DMS53 (cell line): ENCODE measurements at places on chromosomes 2 and 18.

DNA sequence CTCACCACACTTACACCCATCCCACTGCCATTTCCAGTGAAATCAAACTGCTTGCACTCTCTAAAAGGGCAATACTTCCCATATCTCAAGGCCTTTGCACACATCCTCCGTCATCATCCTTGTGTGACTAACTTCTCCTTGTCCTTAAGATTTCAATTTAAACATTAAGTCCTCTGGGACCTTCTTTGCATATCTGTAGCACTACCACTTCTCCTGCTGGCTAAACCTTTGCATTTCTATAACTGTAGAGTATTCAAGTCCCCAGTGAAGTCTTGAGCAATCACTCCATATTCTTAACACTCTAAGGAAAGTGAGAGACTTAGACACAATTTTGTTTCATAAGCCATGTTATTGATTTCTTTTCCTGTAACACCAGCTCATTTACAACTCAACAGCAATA lies 136.8 kb upstream of the EPHA4 start:
- DNase-seq, result no peak

DNA sequence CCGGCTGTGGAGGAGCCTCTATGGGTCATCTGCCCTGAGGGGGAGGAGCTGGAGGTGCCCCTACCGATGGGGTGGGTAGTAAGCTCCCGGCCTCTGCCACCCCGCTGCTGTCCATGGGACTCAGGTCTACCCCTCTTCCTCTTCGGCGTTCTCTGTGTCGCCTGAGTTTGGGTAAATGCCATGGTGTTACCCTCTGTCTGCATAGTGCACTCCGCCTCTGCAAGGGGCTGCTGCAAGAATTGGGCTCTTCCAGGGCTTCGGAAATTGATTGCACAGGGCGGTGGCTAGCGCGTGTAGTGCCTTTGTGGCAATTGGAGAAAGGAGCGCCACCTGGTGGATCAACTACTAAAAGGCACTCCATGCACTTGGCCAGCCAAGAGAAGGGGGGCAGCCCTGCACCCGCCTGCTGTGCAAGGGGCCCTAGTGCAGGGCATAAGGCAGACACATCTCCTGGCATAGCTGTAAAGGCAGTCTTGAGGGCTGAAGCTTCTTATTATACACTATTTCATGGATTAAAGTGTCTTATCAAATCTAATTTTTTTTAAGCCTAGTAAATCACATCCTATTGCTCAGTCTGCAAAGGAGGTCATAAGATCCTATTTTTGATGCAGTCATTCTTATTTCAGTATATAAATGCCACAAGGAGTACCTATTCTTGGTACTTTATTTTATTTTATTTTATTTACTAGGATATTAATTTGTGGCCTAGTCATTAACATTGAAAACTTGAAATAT lies 308.9 kb downstream of the PDE11A start:
- DNase-seq, result peak; percentile 93

DNA sequence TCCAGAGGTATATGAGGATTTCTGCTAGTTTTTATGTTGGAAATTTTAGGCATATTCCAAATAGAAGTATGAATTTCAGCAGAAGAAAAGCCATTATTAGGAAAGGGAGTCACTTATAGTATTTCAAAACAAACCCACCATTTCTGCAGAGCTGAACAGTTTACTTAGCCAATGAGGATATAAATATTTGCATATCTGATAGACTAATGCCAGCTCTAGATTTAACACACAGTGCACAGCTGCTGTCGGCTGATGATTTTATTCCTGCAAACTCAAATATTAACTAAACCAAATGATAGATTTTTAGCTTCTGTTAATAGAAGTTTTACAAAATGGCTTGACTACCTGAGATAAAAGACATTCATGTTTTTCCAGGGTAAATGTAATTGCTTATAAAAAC lies 375.8 kb upstream of the FANCL start:
- no peak for DNase-seq

DNA sequence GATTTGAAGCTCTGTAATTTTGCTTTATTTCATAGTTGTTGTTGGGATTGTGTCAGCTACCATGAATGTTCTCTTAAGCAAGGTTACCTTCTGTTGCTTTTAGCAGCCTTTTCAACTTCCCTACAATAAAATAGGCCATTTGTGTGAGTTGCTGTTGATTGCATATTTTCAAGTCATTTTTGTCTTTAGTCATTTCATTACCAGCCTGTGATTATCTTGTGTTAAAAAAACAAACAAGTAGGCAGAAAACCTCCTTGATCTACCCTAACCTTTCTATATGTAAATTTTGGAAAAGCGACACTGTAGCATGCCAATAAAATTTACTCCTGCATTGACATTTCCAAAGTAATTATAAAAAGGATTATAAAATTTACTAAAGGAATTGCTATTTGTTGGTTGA lies 19.3 kb downstream of the GREB1L start:
- DNase-seq, result no peak

DNA sequence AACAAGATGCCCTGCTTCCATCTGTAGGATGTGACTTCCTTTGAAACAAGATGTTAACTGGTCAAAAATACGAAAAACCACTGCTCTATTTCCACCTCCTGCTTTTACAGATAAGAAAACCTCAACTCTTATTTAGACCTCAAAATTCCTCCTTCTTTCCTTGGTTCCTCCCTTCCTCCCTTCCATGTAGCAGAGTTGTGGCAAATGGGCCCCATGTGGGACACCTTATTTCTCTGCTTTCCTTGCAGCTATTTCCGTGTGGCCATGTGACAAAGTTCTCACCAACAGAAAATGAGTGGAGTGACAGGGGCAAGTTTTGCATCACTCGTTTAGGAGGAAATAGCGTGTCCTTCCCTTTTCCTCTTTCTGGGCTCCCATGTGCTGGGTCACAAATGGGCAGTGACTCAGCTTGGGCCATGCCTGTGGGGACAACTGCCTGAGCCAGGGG lies 69.4 kb upstream of the SMAD2 start:
- DNase-seq, result no peak

DNA sequence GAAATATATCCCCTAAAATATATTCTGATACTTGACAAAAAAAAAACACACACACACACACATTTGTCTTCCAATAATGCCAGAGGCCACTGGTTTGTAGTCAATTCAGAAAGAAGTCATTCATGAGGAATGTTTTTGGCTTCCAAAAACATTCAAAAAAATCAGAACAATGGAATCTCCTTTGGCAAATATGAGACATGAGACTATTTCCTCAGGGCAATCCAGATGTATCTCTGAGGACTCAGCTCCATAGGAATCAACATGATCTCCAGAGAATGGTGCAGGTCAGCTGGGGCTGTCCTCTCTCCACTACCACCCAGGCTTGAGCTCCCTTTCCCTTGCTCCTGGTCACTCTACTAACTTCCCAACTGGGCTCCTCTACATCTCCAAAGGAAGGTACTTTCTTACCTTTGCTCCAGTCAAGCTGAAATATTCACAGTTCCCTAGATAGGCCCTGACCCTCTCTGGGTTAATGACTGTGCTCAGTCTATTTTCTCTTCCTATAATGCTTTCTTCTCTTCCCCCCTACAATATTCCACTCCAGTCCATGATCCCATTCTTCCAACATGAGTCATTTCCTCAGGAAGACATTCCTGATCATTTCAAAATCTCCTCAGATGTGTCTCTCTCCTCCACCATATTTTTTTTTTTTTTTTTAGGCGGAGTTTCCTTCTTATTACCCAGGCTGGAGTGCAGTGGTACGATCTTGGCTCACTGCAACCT lies 145.3 kb downstream of the C1D start:
- DNase-seq, result no peak

DNA sequence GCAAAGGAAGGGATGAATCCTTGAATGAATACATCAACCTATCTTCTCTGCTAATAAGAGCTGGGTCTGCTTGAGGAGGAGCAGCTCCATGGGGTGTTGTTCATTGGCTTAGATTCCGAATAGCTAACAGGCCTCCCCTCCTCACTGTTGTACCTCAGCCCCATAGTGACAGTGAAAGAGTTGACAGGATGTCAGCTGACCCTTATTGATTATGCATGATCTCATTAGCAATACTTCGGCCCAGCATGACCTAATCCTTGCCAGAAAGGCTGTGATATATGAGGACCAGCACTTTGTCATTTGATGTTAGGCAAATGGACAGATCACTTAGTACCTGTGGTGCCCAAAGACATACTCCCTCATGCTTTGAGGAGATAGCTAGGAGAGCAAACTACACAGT lies 1333.7 kb upstream of the CELF4 start:
- DNase-seq, result no peak

DNA sequence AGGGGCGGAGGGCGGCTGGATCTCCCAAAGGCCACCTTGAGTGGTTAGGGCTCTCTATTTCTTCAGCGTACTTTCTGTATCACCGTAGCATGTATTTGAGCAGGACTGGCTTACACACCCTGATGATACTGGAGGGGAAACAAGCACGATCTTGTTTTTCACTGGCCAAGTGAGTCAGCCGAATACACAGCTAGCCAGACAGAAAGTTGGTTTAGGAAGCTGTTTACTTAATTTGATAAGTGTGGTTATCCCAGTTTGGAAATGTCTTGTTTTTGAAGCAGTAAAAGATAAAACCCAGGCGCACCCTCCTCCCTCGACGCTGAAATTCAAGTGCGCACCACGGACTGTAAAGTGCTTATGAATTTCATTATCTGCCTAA lies 582 bp downstream of the RIOK3 start:
- peak; percentile 50 for DNase-seq

DNA sequence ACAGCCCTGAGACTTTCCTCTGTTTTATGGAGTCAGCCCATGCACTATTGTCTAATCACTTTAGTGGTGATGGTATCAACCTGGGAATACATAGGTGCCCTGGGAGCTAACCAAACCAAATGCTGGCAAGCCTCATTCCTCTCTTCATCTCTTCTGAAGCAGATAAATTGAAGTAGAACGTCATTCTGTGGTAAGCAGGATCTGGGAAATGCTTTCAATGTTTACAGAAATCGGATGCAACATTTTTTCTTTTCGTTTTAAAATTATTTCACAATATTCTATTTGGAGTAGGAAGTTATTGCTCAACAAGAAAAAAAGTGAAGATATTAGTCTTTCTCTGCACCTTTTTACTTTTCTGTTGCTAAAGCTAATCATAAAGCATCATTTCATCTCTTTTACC lies 114.2 kb downstream of the RBMS1 start:
- no peak for DNase-seq

GRCh38 chr2:199310771-199311585 lies 146.8 kb downstream of the SATB2 start:
- peak; percentile 72 for DNase-seq

DNA sequence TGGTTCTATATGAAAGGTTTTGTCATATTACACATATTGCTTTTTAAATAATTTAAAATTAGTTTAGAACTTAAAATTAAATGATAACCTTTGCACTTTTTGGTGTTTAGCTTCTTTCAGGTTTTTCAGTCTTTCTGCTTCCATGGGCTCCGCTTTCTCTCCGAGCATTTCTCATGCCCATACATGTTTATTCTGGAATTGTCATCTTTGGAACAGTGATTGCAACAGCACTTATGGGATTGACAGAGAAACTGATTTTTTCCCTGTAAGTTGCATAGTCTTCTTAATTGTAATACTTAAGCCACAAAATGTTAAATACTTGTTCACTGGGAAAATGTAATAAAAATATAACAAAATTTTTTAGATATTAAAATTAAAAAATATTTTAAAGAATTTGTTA lies 31.0 kb downstream of the CYBRD1 start:
- DNase-seq, result no peak

- DNase-seq, result peak; percentile 50
Observed at GRCh38 chr2:26088038-26088643, 54.3 kb downstream of the RAB10 start.

- DNase-seq, result no peak
Observed at GRCh38 chr2:96344011-96344410, 8.4 kb downstream of the NCAPH start.

GRCh38 chr2:102147935-102148334 lies 5.4 kb downstream of the IL1R1 start:
- no peak for DNase-seq

- DNase-seq, result no peak
Observed at GRCh38 chr2:27802547-27802946, 31.0 kb downstream of the MRPL33 start.

- peak; percentile 67 for DNase-seq
Observed at GRCh38 chr2:79935771-79936657, 368.5 kb downstream of the LRRTM1 start.

GRCh38 chr2:227627769-227628168 lies 10.5 kb downstream of the SCYGR4 start:
- DNase-seq, result no peak

- DNase-seq, result no peak
Observed at GRCh38 chr18:37343542-37343851, 222.1 kb downstream of the CELF4 start.

DNA sequence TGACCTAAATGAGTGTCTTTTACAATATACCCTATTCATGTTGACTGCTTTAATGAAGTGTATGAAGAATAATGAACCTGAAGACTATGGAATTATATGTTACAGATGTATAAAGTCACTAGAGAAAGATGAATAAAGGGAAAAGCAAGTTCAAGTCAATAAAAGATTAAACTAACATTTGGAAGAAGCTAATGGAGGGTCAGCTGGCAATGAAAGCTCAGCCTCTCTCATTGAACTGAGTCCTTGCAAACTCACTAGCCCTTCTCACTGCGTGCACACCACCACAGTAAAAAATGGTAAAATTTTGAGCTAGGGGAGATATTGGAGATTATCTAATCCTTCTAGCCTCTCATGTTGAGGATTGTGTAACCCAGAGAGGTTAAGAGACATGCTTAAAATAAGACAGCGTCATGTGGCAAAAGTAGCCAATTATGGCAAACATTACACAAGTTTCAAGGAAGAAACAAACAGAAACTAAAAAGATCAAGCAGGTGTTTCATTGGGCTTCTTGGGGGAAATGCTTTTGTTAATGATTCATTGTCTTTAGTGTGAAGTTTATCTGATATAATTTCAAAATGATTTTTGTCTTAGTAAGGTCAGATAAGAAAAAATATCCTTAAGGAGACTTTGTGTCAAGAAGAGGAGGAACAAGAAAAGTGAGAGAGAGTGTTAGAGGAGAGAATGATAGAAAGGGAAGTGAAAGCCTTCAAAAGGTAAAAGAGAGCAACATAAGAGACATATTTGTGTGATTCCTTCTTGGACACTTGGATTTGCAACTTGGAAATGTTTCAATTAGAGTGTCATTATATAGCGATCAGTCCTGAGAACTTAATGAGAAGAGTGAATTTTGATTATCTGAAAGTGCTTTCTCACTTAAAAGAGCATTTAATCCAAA lies 893.7 kb upstream of the FAM98A start:
- DNase-seq, result no peak

DNA sequence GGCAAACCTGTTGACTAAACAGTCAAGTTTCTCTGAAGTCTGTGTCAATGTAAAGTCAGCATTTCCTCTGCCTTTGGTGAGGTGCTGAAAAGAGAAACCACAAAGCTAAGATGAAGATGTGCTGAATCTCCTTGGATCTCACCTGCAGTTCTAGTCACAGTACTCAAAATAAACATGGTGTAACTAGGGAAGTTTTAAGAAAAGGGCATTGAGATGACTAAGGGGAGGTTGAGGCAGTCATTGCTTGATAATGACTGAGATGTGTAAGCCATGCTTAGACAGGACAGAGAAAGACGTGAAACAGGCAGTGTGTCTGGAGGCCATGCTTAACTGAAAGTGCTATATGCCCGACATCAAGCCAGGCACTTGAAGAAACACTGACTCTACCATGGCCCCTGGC lies 1010.0 kb upstream of the CELF4 start:
- DNase-seq, result no peak

GRCh38 chr18:13559754-13560153 lies 166.6 kb downstream of the FAM210A start:
- no peak for DNase-seq

GRCh38 chr2:9113916-9114315 lies 92.7 kb upstream of the ASAP2 start:
- no peak for DNase-seq

- DNase-seq, result peak; percentile 8
Observed at GRCh38 chr18:21183670-21184069, 58.4 kb upstream of the GREB1L start.
